ENCODE measurements at places on chromosomes 11 and 22. TPM values are rescaled to one million over a fixed set of nuclear protein-coding genes. Genes with fewer than 3 reads are reported as not detected.

DNA sequence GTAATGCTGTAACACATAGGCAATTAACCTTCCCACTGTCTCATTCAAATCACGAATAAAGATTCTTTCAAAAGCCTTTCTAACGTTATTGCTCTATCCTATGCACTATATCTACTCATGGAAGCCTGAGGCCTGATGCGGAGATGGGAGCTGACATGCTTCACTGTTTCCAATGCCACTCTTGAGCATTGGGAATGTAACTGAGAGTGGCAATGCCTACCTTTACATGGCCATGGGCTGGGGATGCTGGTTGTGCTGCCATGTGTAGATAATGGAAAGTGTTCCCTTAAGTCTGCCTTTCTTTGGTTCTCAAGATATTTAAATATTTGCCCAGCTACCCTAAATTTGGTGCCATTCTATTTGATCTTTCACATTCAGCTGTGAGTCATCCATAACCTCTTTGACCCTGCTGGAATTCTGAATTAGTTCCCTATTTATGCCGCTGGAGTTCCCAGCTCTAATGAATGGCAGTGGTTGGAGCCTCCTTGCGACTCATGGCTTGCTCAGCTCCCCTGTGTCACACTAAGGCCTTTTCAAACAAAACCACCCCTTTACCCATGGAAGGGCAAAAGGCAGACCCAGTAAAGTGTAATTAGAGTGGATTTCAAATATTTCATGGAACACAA is 21.4 kb upstream of the DKK3 start:
- DNase-seq: no peak
- H3K27ac ChIP-seq: no peak overlapping the region
- no peak overlapping the region for H3K4me3 ChIP-seq
- H3K4me1 ChIP-seq: no peaks in the 10 kb centered on the region
- H3K36me3 ChIP-seq: no peaks in the 10 kb centered on the region

DNA sequence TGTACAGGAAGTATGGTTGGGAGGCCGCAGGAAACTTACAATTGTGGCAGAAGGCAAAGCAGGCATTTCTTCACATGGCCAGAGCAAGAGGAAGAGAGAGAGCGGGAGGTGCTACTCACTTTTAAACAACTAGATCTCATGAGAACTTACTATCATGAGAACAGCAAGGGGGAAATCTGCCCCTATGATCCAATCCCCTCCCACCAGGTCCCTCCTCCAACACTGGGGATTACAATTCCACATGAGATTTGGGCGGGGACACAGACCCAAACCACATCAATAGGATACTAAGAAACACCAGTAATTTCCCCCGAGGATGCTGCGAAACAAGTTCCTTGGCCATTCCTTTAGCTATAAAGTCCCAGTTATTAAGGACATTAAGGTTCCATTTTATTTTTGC is 94.1 kb upstream of the SC5D start:
- H3K27ac ChIP-seq: no peak overlapping the region
- H3K4me3 ChIP-seq: no peak overlapping the region
- DNase-seq: no peak
- H3K4me1 ChIP-seq: no peaks in the 10 kb centered on the region
- peaks cover 11% of the 10 kb centered on the region for H3K27me3 ChIP-seq

DNA sequence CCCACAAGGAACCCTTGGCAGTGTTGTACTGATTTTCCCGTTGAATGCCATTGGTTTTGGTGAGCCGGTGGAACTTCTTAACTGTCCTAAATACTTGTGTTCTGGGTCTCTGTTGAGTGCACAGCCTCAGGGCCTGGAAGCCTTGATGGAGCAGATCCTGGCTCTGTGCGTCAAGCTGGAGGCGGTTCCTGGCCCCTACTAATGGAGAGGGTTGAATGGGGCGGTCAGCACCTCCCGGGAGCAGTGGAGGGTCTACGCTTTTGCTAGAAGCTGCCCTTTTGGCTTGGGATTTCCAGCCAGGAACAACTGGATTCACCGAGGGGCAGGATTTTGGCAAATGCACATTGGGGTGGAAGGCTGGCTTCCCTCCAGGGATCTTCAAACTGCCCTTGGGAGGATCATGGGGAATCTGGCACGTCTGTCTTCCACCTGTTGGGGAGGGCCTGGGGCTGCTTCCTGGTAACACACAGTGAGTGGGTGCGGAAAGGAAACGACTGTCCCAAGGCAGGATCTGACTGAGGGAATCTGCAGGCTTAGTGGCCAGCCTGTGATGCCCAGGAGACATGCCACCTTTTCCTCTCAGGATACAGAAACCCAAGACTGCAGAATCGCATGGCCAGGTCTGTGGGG is 6.9 kb upstream of the OSBPL5 start:
- no peak overlapping the region for H3K27ac ChIP-seq
- no peak for DNase-seq
- no peaks in the 10 kb centered on the region for H3K27me3 ChIP-seq
- no peaks in the 10 kb centered on the region for H3K36me3 ChIP-seq
- H3K4me3 ChIP-seq: no peak overlapping the region
- H3K4me1 ChIP-seq: peaks cover 7% of the 10 kb centered on the region

DNA sequence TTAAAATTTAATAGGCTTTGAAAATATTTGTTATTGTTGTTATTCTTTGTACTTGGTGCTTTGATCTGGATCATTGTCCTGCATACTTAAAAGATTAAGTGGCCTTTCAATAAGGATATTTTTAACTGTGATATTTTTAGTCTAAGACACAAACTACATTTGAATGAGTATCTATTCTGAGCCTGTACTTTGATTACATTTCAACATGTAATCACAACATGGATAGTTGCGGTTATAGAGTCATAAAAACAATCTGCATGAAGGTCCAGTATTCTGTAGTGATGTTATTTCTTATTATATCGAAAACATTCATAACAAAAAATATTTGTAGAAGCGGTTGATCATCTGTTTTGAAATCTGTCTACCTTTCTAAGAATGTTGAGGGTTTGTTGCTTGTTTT is 58.6 kb downstream of the HIPK3 start:
- H3K27me3 ChIP-seq: no peaks in the 10 kb centered on the region
- H3K4me1 ChIP-seq: peaks cover 6% of the 10 kb centered on the region

DNA sequence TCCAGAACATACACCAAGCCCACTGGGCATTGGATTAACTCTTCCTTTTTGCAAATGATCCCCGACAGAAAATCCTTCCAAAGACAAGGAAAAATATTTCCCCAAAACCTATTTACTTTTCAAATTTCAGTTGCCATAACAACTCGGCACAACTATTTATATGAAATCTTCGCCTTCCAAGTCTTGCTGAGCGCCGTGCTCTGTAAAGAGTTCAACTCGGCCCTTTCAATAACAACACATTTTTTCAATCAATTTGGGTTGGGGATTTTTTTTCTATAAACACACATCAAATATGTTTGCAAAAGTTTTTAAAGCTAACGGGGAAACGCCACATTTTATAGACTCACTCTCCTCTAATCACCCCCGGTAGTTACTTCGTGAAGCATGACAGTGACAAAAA is 333.8 kb downstream of the MN1 start:
- no peaks in the 10 kb centered on the region for H3K4me1 ChIP-seq
- H3K27me3 ChIP-seq: peaks cover 2% of the 10 kb centered on the region
- H3K27ac ChIP-seq: no peak overlapping the region
- H3K36me3 ChIP-seq: no peaks in the 10 kb centered on the region
- peak; percentile 84 for DNase-seq

DNA sequence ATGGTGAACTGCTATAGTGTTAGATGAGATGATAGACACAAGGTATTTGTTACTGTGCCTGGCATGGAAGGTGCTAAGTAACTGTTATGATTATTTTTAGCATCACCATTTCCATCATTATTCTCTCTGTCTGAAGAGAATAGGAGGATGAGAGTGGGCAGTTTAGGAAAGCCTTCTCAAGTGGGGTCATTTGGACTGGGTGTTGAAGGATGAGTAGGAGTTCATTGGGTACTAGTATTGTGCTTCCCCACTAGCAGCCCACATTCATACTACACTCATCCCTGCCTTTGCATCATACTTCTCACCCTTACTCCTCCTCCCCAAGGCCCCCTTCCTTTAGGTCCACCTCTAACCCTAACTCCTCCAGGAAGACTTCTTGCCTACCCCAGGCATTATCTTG is 20.6 kb downstream of the MYEOV start:
- peak; percentile 2 for DNase-seq
- no peak overlapping the region for H3K4me3 ChIP-seq
- H3K4me1 ChIP-seq: peaks cover 15% of the 10 kb centered on the region
- H3K27ac ChIP-seq: no peak overlapping the region
- H3K36me3 ChIP-seq: no peaks in the 10 kb centered on the region
- H3K27me3 ChIP-seq: no peaks in the 10 kb centered on the region

YPEL4 gene
- total RNA-seq: 1.3 TPM

- no peaks in the 10 kb centered on the region for H3K4me1 ChIP-seq
- no peak for DNase-seq
- H3K4me3 ChIP-seq: no peak overlapping the region
- no peak overlapping the region for H3K27ac ChIP-seq
Observed at GRCh38 chr11:20075627-20076026, 84.6 kb downstream of the DBX1 start.

- no peak for DNase-seq
- H3K27ac ChIP-seq: no peak overlapping the region
- peaks cover 5% of the 10 kb centered on the region for H3K4me1 ChIP-seq
- no peaks in the 10 kb centered on the region for H3K27me3 ChIP-seq
Observed at GRCh38 chr22:27153386-27153785, 496.0 kb downstream of the MIAT start.
